ENCODE measurements at places on chromosomes 5 and 9. TPM values are rescaled to one million over a fixed set of nuclear protein-coding genes. Genes with fewer than 3 reads are reported as not detected.

GRCh38 chr5:180378438-180379344, 25.6 kb upstream of the GFPT2 start:
- DNase-seq = no peak

GRCh38 chr5:62960781-62961180, 382.2 kb downstream of the LRRC70 start:
- no peak for DNase-seq

The CER1 gene
- total RNA-seq = not detected

- DNase-seq = no peak
These were observed 112.1 kb upstream of the IL6ST start for GRCh38 chr5:56106837-56107236.

DNA sequence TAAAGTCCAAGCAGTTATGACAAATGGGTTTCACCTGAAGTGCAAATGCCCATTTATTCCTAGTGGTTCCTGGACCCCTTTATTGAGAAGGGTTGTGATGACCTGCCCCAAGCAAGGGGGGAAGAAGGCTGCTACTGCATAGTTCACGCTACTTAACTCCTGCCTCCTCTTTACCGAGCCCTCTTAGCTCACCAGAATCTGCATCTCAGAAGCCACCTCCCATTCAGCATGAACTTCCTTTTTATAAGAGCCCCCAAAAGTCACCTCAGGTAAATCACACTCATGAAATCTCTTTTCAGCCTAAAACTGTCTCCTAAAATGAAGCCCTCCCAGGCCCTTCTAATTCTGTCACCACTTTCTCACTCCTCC, 26.6 kb upstream of the C9orf72 start:
- DNase-seq = no peak

The FBN2 gene
- 303 TPM for total RNA-seq

The PAEP gene
- not detected for total RNA-seq

- no peak for DNase-seq
These were observed 87.9 kb upstream of the FSD1L start for GRCh38 chr9:105359892-105360291.

DNA sequence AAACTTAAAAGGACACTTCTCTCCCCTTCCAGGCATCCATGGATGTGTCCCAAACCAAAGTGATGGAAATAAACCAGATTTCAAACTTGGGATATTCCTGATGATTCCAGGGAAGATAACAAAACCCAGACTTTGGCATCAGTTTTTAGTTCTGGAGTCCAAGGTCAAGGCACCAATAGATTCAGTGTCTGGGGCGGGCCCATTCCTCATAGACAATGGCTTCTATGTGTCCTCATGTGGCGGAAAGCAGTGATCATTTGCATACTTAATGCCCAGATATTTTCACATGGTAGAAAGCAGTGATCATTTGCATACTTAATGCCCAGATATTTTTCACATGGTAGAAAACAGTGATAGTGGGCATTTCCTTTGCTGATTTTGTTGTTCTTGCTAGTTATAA, 151.4 kb upstream of the DAP start:
- DNase-seq = no peak

DNA sequence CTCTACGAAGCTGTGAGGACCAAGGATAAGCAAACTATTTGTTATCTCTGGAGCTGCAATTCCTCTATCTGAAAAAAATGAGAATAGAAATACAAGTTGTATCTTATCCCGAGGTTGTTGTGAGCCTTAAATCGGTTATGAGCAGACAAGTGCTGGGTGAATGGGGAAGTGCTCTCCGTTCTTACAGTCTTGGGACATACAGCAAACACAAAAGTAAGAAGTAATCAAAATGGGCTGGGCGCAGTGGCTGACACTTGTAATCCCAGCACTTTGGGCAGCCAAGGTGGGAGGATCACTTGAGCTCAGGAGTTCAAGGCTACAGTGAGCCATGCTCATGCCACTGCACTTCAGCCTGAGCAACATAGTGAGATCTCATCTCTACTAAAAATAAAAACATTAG, 31.7 kb downstream of the ITK start:
- DNase-seq = no peak

- no peak for DNase-seq
These were observed 650 bp downstream of the MYORG start for GRCh38 chr9:34375901-34376595.

- DNase-seq = no peak
These were observed 11.9 kb downstream of the AGTPBP1 start for GRCh38 chr9:85729882-85730281.

The PAM gene
- total RNA-seq = 293 TPM

The SPATA31D4 gene
- not detected for total RNA-seq

- DNase-seq = no peak
These were observed 62.8 kb downstream of the PFDN1 start for GRCh38 chr5:140239939-140240700.

GRCh38 chr5:148682058-148683026, 28.0 kb upstream of the HTR4 start:
- DNase-seq = no peak

DNA sequence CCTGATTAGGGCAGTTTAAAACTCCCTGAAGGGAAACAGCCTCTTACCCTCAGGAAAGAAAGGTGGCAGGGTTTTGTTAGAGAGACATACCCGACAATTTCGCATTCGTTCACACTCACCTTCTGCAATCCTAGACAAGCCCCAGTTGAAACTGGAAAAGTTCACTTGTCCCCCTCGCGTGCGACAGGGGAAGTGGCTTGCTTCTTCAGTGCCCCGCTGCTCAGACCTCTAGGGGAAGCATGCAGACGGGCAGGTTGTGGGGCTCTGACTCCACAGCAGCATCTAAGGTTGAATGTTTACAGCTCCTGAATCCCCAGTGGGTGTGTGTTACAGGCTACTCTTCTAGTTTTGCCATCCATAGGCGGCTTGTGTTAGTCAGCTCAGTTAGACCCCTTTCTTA, 575.7 kb upstream of the ACO1 start:
- DNase-seq = no peak

GRCh38 chr5:139413963-139414362, 10.1 kb upstream of the SPATA24 start:
- DNase-seq = no peak

DNA sequence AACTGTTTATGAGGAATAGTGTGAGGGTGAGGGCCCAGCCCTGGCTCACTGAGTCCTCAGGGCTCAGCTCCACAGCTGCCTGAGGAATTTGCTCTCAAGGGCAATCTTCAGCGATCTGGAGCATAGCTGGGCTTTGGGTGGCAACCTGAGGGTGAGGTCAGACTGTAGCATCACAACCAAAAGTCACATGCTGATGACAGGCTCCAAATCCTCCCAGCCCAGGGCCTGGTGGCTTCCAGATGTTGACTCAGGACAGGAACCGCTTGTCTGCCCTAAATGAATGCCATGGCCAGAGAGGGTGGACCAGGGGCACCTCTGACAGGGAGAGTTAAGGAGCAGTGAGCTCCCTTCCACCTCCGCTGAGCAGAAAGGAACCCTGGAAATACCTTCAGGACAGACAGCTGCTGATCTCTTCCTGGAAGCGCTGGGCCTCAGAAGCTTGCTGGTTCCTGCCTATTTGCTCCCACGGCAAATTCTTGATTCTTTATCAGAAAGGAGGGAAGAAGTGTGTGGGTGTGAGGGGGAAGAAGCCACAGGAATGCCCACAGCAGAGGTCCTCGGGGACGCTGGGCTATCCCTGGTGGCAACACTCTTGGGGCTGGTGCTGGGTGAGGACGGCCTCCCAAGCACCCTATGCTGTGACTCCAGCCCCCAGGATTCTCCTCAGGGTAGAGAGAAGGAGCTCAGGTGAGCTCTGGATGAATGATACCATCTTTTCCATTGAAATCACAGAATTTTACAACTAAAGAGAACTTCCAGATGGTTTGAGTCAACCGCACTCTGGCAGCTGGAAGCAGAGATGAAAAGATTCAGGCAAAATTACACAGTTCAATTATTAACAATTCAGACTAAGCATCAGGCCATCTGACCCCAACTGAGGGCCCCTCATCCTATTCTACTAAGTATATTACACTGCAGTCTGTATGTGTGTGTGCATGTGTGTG, 13.8 kb upstream of the CTSL start:
- DNase-seq = no peak

DNA sequence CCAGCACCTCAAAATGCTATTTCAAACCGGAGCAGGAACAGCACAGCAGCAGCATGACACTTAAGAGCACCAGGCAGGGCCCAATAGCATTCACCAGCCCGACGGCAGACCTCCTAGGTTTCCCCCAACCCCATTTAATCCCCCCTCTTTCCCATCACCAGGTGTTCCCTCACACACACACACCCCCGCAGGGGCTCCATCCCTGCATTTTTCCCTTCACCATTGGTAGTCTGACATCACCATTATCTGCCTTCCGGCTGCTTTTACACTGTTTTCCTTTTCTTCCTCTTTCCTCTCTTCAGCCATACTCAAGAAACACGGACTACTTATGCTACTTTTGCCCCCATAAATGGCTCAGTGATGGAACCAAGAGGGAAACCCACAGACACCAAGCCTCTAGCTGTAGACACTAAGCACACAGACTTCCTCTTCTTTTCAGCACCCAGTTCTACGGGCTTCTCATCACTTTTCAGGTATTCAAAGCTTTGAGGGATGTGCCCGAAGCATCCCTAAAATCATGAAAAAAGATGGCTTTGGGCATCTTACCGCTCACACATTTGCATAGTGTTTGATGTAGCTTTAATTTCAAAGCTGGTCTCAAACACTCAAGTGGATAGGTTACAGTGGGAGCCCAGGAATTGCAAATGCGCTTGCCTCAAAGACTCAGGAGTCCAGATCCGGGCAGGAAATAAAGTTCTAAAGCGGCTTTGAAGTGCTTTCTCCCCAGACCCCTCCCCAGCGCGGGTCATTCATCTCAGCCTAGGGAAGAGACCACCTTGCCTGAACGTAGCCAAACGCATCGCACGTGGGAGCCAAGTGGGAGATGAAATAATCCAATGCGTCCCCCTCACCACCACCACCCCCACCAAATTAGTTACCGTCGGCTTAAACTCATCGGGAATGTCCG, 141.5 kb downstream of the TSSK1B start:
- DNase-seq = no peak

DNA sequence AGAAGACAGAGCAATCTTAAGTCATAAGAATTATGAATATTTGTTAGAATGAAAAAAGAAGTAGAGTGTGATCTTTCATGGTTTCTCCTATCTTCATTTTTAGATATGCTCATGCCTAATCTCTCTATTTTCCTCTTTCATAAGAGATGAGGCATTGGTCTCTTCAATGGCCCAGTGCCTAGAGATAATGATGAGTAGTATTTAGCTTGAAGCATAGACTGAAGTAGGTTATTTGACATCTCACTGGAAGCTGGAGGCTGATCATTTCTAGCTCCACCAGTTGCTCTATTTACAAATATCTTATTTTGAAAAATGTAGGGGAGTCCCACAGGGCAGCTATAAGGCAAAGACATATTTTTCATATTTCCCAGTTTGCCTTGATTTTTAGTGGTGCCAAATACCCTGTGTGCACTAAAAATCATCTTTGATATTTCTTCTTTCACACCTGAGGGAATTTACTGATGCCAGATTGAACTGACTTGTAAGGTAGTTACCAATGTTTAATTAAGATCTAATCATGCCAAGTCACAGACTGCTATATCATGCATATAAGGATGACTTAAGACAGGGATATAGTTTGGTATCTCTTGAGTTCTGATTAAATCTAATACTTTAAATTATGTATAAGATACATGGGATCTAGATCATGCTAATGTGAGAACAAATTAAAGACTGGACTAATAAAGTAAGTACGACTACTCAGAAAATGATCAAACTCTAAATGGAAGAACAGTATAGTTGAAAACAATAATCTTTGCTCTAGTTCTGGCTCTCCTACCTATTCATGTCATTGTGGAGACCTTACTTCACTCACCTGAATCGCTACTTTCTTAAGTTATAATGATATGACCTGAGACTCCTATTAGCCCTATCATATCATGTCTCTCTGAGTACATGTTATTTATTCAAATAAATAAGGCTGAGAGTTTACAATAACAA, 108.2 kb upstream of the IFNE start:
- DNase-seq = no peak

The DBH gene
- total RNA-seq = not detected

DNA sequence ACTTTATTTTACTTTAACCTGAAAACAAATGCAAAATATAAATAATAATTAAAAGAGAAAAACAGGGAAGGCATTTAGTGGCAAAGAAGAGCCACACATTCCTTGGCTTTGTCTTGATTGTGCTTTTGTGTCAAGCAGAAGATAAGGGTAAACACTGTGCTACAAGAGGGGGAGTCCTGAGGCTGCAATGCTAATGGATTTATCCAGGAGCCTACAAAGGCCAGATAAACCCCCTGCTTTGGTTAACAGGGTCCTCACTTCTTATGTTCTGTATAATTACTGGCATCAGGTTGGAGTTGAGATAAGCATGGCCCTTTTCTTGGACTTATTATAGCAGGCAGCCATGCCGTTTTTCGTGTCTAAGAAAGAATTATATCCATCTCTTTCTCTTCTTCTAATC, 302.8 kb downstream of the EFNA5 start:
- no peak for DNase-seq

The GDF9 gene
- total RNA-seq = 0.29 TPM

- DNase-seq = no peak
These were observed 108.9 kb downstream of the ACTL7B start for GRCh38 chr9:108746864-108747263.

DNA sequence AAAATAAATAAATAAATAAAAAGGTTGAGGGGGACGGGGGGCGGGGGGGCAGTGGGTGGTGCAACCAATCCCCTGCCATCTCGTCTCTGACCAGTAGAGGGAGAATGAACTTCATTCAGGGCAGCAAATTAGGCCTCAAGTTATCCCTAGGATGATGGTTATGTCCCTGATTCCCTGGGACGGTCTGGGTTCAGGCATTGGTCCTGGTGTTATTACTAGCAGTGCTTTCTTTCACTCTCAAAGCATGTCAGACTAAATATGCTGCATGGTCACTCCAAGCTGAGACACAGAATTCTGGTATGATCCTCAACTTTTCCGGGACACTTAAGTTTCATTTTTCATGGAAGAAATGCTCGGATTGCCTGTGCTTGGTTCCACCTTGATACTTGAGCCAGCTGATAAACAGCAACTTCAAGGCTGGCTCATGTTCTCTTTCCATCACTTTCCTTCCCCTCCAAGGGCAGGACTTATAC, 59.4 kb downstream of the DAP start:
- DNase-seq = no peak

- no peak for DNase-seq
These were observed 28.1 kb downstream of the PDE6A start for GRCh38 chr5:149916334-149917072.

DNA sequence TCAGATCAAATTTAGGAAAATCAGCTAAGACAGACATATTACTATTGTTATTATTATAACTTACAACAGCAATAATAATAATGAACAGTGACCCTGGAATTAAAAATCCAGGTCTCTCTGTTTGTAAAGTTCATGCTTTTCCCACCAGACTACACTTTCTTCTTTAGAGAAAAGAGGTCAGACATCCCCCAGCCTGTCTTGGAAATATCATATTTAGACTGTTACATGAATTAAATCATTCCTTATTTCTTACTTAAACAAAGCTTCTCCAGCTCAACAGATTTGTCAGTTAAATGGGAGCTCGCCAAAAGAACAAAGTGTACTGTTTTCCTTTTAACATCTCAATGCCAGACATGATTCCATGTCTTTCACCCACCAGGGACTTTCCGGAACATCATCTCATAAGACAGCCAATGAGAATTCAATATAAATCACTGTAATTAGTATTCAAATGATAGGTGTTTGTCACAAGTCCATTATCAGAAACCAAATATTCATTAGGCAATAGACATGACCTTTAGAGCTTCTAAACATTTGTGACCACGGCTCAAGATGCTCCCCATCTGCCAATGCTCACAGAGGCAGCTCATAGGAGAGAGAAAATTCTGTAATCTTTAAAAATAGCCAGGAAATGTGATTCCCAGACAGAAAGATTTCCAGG, 351.9 kb downstream of the ENC1 start:
- no peak for DNase-seq

The SPATA6L gene
- 0.46 TPM for total RNA-seq

The C5 gene
- total RNA-seq = 3.0 TPM

Measured in chondrocyte (in vitro differentiated cells).